ENCODE measurements at places on chromosomes 2 and 18. TPM values are rescaled to one million over a fixed set of nuclear protein-coding genes. Genes with fewer than 3 reads are reported as not detected.

CRYBA2 gene
- total RNA-seq = not detected

LINC00305 gene
- not detected for total RNA-seq

NDC80 gene
- 10.7 TPM for total RNA-seq

CYP27A1 gene
- total RNA-seq = 0.15 TPM

IL18RAP gene
- not detected for total RNA-seq

DHRS9 gene
- 2.8 TPM for total RNA-seq

Data from A549 treated with CORT108297 at 1 μM for 4 hours (cell line).